Activated CD4-positive, CD25-positive, alpha-beta regulatory T cell treated with anti-CD3 and anti-CD28 coated beads, Interleukin-2, amount 50 U/mL, for 16 hours (primary cell): ENCODE measurements at places on chromosomes 12 and 14.
A peak's percentile ranks its signal among the peaks of the same experiment; 100 is the strongest.

DNA sequence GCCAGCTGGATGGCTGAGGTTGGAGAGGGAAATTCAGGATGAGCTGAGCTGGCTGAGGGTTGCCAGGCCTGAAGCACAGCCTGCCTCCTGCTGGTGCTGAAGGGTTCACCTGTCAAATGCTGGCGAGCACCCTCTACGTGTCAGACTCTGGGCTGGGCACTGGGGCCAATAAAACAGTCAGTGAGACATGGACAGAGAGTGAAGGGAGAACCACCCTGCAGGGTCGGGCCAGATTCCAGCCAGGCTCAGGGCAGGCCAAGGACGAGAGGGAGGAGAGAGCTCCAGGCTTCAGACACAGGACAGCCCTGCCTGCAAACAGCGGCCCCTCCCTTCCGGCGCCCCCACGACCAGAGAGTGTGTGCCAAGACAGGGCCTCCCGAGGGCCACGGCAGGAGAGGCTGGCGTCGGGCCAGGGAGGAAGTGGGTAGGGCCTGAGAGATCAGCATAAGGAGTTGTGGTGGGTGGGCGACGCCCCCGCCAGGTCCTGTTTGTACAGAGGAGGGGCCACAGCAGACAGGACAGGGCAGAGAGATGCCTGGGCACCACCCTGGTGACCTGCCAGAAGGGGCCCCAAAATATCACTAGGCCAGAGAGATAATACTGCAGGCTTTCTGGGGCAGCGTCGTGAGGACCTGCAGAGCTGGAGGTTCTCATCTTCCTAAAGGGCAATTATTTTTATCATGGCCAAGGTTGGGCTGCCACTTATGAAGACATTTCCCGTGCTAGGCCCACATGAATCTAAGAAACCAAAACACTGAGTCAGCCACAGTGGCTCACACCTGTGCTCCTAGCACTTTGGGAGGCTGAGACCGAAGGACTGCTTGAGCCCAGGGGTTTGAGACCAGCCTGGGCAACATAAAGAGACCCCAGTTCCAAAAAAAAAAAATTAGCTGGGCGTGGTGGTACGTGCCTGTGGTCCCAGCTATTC lies 73.1 kb upstream of the GPR68 start:
- peak; percentile 41 for DNase-seq

GRCh38 chr14:25826105-25826504 lies 771.7 kb downstream of the NOVA1 start:
- DNase-seq, result no peak

- DNase-seq, result no peak
These were observed 1.0 kb downstream of the RTL1 start for GRCh38 chr14:100902295-100903133.

DNA sequence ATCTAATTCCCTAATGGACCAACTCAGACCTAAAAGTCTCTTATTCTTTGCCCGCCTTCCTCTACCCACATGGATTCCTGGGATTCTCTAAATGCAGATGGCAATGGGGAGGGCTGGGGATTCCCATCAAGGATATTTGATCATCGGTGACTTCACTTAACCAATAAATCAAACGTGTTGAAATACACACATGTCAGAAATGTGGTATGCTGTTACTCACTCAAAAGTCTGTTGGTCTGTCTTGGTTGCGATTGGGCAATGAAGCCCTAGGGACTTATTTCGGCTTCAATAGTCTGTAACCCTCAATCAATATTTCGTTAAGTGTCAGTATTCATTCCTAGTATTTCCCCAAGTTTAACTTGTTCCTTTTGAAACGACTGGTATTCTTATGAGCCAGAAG lies 117.2 kb upstream of the DIO3 start:
- no peak for DNase-seq

DNA sequence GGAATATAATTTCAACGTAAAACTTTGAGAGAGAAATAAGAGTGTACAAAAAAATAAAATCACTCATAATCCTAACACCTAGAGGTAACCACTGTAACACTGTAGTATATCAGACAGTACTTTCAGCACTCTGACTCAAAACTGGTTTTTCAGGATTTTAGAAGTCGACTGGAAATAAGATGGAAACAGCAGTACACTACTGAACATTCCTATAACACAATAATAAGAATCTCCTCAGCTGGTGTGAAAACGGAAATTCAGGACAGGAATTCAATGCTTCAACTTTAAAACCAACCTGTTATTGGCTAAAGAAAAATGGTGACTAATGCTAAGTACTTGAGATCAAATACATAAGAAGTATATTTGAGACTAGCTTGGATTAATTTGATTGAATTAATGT lies 12.3 kb upstream of the PITPNM2 start:
- no peak for DNase-seq
